GM12891 (cell line): ENCODE measurements at places on chromosomes 12 and 14.

GRCh38 chr12:15439459-15439858 is 117.2 kb downstream of the PTPRO start:
- no peak for DNase-seq

GRCh38 chr14:85124631-85125290 is 405.2 kb upstream of the FLRT2 start:
- no peak for DNase-seq

GRCh38 chr12:105723494-105723893 is 393.0 kb downstream of the C12orf75 start:
- no peak for DNase-seq

- no peak for DNase-seq
These were observed 614 bp downstream of the FKBP3 start for GRCh38 chr14:45133683-45134050.

DNA sequence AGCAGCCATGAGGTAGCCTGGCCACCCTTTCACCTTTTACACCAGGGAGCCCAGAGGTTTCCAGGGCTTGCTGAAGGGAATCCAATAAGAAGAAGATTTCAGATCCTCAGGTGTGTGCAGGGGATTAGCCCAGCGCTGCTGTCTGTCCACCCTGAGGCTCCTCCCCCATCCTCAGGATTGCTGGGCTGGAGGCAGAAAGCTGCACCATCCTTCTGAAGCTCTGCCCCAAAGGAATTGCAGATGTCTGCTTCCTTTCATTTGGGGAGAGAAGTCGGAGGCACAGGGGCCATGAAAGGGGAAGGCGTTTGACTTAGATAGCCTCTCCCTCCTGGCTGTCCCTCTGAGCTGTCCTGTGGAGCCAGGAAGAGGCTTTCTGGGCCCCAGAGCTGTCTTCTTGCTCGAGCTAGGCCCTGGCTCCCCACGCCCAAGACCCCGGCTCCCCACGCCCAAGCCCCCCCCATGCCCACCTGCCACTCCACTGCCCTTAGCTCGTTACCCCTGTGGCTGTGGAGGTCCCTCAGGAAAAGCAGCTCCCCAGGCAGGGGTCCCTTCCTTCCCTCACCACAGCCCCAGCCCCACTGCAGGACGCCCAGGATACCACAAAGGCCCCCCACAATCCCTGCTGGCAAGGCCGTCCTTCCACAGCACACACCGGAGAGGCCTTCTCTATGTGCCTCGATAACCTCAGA is 359.0 kb downstream of the CACNA1C start:
- no peak for DNase-seq

GRCh38 chr14:37594238-37594970 is 645 bp downstream of the FOXA1 start:
- DNase-seq, result no peak
